Stimulated activated CD4-positive, alpha-beta T cell treated with anti-CD3 and anti-CD28 coated beads, Interleukin-1b, Interleukin-23, amount 100 ng/mL, for 1 hour (primary cell): ENCODE measurements at places on chromosomes 7 and 10.

- no peak for DNase-seq
Measured at GRCh38 chr10:6108631-6109443, 20.0 kb downstream of the RBM17 start.

DNA sequence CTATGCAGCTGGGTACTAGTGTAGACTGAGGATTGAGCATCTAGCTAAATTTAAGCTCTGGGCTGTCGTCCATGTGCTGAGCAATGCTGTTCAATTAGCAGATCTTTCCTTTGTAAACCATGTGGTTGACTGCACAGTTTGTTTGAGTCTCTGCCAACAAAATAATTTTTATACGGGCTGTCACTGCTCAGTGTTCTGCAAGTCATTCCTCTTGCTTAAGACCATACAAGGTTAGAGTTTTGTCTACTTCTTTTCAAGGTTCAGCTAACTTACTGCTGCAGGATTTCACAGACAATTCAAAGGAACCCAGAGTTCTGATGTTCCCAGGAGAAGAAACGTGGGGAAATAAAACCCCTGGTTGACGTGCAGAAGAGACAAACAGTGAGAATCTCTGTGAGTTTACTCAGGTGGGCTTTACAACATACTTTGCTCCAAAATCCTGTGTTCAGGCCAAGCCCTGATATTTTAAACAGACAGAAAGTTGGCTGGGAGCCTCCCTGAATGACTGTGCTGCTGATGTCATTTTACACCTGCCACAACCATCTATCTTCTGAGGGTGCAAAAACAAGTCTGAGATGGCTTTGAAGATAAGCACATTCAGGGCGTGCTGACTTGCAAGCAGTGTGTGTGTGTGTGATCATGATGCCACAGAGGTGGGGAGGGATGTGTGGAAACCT, 177.1 kb upstream of the SVIL start:
- DNase-seq: no peak

- no peak for DNase-seq
Measured at GRCh38 chr7:128726059-128726736, 13.0 kb upstream of the CALU start.

DNA sequence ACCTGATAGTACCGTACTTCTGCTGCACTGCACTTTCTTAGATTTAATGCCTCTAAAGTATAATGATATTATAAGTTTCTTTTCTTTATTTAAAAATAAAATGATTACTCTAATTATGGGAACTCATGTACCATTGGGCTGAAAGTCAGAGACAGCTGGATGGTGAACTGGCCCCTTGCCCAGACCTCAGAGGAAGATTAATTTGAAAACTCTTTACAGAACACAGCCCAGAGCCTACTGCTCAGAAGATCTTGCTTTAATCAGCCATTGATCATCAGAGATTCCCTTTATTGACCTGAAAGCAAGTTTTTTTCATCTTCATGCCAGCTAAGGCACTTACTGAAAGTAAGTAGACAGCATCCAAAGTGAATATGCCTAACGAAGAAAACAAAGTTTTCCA, 341.7 kb downstream of the GFRA1 start:
- no peak for DNase-seq

DNA sequence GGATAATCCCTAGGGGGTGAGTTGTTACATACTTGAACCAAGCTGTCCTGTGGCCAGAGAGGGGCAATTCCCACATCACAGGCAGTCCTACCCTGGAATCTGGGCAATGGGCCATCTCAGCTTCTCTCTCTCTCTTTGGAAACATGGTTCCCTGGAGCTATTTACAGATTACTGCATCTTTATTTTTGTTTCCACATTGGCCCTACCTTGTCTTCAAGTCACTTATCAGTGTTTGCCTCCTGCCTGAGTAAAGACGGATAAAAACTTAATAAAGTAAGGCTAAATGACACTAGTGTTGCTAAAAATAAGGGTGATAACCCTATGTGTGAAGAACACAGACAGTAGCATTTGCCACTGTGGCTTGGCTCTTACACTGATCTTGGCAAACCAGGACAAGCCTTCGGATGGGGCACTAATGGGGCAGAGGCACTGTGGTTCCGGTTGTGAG, 228.2 kb downstream of the GFRA1 start:
- DNase-seq: no peak

GRCh38 chr10:104274762-104275721, 6.1 kb downstream of the GSTO2 start:
- DNase-seq: no peak

GRCh38 chr7:37256631-37257030, 192.0 kb downstream of the ELMO1 start:
- no peak for DNase-seq

DNA sequence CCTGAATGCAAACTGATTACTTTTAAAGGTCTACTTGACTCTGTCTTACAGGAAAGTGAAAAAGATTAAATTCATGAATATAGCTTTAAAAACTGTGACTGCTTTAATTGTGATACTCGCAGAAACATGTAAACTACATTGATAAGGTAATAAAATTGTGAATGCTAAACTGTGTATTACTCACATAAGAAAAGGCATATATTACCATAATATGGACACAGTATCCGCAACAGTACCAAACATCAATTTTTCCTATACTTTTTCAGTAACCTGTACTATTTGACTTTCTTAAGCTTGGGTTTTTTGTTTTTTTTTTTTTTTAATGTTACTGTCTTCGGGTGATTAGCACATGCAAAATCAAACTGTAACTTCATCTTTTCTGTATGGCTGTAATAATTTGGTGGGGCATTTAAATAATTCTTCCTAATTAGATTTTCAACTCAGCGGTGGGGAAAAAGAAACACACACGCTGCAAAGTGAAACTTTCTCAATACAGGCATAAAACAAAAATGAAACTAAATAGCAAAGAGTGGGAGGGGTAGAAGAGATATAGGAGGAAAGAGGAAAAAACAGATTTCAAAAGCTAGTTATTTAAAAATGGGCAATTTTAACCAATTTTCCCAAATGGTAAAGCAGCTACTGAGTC, 23.2 kb downstream of the NT5C3A start:
- DNase-seq: no peak

- no peak for DNase-seq
Measured at GRCh38 chr7:159370-160270, 32.8 kb upstream of the FAM20C start.

DNA sequence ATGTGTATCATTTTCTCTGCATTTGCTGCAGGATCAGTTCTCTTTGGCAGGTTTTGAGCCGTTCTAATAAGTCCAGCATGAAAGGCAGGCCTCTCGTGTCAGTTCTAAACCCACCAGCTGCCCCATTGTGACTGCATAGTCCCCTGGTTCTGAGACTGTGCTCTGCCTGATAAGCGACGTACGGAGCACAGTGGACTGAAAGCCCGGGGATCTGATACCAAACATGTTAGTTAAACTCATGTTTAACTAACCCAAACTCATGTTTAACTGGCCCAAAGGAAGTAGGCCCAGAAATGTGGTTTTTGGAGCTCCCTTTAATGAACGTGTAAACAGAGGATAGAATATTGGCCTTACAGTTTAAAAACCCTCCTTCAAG, 98.0 kb upstream of the PDCD4 start:
- DNase-seq: no peak

DNA sequence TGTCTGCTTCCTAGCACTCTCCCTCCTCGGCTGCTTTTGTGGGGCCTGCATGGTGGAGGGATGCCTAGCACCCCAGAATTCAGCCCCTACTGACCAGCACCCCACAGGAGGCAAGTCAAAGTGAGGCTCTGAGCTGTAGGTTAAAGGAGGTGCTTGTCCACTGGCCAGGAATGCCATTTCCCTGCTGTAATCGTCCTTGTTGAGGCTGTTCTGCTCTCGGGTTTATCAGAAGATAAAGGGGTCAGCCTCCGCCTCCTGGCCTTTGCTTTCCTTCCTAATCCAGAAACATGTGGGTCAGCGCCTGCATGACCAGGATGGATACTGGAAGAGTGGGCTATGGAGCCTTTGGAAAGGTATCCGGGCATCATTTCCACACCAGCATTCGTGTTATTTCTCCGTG, 98.9 kb downstream of the MKI67 start:
- DNase-seq: no peak

- DNase-seq: no peak
Measured at GRCh38 chr7:24956021-24956420, 24.0 kb downstream of the OSBPL3 start.

- no peak for DNase-seq
Measured at GRCh38 chr10:17386616-17387075, 67.7 kb downstream of the ST8SIA6 start.
